ENCODE measurements at places on chromosomes 4 and X.

DNA sequence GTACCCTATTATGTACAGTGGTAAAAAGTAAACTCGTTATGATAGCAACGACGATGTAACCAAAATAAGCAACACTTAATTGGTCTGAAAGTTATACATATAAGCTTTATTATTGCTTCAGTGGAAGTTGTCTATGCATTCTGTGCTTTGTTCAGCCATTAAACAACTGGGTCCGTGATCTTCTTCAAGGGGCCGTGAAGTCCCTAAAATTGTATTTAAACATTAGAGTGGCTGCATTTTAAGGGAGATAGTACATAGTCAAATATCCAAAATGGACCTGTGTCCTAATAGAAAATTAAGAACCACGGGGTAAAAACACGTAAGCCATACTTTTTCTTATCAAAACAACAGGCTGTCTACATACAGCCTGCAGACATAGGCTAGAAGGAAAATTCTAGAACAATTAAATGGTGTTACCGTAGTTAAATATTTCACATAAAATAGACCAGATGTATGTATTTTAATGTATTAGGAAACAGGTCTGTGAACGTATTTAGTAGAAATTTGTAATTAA lies 2.1 kb downstream of the GUCY1A1 start:
- no peak for DNase-seq

DNA sequence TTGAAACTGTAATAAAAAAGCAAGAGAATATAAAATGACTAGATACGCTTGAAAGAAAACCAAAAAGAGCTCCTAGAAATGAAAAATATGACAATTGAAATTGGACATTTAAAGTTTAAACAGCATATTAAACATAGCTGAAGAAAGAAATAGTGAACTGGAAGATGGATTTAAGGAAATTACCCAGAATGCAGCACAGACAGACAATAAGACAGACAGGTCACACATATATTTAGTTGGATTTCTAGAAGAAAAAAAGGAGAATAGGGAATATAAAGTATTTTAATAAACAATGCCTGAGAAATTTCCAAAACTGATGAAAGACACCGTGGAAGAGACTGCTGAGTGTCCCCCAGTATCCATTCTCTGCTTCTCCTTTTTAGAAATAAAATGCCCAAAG lies 6.6 kb downstream of the DUSP9 start:
- DNase-seq: no peak

- no peak for DNase-seq
These were observed 1.0 kb upstream of the MECP2 start for GRCh38 chrX:154098551-154098950.

- DNase-seq: no peak
These were observed 85.0 kb downstream of the SCFD2 start for GRCh38 chr4:53280846-53281245.

DNA sequence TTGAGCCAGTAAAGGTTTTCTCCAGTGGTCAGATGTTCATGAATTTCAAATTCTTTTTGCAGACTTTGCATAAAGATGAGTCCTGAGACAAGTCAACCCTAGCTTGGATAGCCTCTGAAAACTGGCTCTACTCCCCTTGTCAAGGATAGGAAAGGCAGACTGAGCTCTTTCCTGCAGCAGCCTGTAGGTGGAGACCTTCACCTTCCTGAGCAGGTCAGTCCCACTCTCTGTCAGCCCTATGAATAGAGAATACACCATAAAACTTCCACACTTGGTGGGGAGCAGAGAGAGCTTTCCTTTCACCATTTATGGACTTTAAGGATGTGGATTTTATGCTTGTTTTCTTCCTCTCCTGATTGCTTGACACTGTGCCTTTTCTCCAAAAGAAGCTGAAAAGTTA lies 41.9 kb downstream of the PCDH19 start:
- no peak for DNase-seq

GRCh38 chr4:151045907-151046306 lies 30.8 kb upstream of the LRBA start:
- DNase-seq: no peak

DNA sequence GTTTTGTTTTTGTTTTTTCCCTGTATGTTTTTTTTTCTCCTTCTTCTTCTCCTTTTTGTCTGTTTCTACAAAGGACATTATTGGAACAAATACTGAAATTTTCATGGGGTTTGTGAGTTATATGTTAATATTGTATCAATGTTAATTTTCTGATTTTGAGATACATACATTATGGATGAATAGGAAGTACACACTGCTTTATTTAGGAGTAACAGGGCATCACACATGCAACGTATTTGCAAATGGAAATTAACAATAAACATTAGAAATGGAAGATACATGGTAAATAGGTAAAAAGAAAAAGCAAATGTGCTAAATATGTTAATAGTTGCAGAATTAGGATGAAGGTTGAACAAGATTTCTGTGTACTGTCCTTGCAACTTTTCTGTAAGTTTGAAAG lies 477.2 kb upstream of the INTU start:
- DNase-seq: no peak

GRCh38 chrX:9794495-9794894 lies 8.3 kb downstream of the SHROOM2 start:
- DNase-seq: no peak

DNA sequence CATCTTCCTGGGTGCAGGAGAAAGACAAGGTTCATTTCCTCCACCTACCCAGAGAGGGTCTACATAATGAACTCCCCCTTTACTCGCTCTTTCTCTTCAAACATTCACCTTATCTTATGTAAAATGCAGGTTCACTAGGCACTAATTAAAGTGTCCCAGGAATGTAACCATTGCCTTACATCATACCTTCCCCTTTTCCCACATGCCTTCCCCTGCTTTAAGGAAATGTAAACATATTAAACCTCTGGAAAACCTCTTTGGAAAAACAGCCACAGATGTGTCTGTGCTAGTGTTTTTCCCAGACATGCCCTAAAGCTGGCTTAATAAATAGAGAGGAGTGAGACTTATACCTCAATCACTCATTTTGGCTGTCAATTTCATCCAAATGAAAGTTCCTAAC lies 15.8 kb downstream of the TBC1D9 start:
- no peak for DNase-seq

DNA sequence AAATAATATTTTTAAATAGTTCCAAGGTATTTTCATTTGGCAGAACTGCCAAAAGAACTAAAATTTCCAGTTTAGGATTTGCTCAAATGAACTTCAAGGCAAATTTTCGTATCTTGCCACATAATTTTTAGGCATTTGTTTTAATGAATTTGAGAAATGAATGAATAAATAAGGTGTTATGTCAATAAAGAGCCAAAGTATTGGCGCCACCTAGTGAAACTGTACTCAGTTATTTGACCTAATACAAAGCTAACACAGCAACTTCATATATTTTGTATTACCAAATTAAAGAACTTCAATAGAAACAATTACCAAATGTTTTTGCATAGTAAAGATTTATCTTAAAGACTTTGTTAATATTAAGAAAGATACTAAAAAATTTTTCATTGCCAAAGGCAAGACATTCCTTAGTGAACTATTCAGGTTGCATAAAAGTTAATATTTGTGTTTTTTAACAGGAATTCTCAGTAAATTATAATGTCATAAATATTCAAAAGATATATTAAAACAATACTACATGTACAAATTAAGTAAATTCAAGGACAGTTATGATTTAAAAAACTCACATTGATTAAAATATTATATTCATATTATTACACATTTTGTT lies 50.3 kb downstream of the STPG2 start:
- DNase-seq: no peak

DNA sequence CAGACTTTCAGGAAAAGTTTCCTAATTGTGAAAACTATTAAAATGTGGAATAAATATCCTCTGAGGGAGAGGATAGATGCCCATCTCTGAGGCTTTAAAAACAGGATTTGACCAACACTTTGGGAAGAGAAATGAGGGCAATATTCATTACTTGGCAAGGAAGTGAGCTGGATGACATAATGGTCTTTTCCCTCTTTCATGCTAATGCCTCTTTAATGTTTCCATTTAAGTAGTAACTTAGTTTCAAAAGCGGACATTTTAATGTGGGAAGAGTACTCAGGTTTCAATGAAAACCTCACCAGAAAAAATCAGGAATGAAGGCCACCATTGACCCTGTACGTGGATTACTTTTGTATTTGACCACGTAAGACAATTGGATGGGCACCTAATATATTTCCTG lies 503.3 kb downstream of the ANKRD50 start:
- DNase-seq: no peak

DNA sequence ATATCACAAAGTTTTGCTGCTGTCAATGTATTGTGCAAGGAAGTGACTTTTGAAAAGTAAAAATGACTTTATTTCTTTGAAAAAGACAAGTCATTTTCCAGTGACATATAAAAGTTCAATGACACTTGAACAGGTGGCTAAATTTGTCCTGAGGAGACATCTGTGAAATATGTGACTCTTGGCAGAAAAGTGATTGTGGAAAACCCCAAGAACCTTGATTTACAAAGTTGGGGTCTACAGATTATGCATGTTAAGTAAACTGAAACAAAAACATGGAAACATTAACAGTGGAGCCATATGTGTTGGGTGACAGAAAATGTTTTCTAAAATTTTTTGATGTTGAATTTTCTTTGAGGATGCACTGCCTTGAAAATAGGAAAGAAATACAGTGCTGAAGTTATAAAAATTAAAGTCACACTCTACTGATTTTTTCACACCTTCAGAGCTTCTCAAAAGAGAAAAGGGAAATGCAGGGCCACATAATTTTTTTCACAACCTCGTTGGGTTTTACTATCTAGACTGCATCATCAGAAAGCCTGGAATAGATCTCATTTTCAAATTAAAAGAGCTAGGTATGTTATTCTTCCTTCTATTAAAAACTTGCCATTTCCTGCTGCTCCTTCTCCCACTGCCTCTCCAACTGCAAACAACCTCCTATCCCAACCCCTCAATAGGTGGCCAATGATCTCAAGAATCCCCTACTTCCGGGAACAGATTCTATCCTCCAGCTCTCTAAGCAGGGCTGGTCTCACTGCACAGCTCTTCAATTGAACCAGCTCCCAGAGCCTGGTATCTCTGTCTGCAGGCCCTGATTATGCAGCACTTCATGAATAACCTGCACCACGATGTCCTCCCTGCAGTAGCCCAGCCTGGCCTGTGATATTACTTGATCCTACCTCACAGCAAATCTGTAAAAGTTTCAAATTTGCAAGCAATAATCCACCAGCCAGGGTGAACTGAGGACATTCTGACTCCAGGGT lies 570.8 kb upstream of the CPEB2 start:
- DNase-seq: no peak

GRCh38 chrX:43386875-43387274 lies 269.2 kb upstream of the MAOA start:
- DNase-seq: no peak

GRCh38 chr4:28730304-28730703 lies 1869.7 kb downstream of the STIM2 start:
- DNase-seq: no peak

- DNase-seq: no peak
These were observed 55.2 kb downstream of the ARHGEF6 start for GRCh38 chrX:136725441-136726104.

DNA sequence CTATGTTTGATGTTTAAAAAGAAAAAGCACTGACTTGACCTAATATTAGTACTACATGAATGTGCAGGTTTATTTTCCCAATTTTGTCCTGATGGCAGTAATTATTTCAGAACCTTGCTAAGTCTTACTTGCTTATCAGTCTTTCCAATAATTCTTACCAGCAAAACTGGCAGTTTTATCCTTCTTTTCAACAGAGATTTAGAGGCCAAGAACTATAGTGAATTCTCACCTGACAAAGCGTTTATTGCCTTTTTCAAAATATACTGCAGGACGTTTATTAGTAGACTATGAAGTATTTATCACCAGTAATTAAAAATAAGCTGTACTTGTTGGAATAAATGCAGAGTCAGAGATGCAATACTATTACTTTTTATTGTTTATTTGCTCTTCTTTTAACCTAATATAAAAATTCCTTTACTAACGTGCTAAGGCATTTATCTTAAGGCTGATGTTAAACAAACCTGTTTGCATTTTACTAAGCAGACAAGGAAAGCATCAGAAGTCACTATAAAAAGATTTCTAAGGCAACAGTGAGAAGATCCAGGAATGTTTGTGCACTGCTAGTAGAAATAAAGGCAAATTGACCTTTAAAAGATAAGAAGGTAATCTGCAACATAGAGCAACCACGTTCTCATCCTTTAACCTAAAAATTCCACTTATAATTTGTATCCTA lies 80.3 kb upstream of the NOCT start:
- no peak for DNase-seq

DNA sequence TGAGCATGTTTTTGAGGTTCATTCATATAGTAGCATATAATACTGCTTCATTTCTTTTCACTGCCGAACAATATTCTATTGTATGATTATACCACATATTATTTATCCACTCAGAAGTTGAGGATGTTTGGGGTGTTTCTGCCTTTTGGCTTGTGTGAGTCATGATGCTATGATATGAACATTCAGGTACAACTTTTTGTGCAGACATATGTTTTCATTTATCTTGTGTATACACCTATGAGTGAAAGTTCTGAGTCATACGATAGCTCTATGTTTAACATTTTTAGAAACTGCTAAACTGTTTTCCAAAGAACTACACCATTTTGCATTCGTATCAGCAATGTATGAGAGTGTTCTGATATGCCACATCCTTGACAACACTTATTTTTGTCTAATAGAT lies 57.7 kb downstream of the SHROOM4 start:
- peak; percentile 1 for DNase-seq

DNA sequence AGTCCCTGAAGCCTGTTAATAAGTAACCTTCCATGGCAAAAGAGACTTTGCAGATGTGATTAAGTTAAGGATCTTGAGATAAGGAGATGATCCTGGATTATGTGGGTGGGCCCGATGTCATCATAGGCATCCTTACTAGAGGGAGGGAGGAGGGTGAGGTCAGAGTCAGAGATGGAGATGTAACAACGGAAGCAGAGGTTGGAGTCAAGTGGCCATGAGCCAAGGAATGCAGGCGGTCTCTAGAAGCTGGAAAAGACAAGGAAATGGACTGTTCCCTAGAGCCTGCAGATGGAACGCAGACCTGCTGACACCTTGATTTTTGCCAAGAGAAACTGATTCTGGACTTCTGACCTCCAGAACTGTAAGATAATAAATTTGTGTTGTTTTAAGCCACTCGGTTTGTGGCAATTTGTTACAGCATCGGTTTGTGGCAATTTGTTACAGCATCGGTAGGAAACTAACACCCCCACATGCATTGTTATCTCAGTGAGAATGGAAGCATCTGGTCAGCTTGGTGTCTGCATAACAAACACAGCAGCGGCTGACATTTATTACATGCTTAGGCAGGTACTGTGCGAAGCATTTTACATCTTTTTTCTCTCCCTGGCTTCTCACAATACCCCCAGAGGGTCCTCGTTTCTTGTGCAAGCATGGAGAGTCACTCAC lies 55.6 kb downstream of the CLDN34 start:
- no peak for DNase-seq

GRCh38 chr4:7045961-7046921 lies 3.1 kb downstream of the TADA2B start:
- DNase-seq: no peak

GRCh38 chr4:141090473-141090872 lies 42.8 kb downstream of the RNF150 start:
- DNase-seq: no peak

GRCh38 chrX:30568136-30568535 lies 9.4 kb downstream of the TASL start:
- no peak for DNase-seq

GRCh38 chr4:60865273-60865672 lies 334.9 kb upstream of the ADGRL3 start:
- DNase-seq: no peak
